CD4-positive, alpha-beta T cell treated with Interleukin-15 for 4 hours (primary cell): ENCODE measurements at places on chromosomes 3 and 15.

DNA sequence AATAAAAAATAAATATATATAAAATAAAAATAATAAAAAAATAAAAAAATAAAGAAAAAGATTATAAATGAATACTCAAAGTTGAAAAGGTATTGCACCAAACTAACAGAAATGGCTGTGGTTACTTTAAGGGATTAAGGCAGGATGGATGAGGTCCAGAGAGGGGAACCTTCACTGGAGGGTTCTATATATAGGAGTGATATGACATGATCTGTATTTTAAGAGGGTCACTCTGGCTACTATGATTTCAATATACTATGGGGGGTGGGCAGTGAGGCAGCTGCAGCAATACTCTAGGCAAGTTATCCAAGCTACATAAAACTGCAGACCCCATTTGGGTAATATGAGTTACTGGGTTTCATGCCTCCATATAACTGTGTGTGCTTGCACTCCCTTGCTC, 24.6 kb downstream of the ACAD11 start:
- no peak for DNase-seq

GRCh38 chr3:11211531-11212298, 57.4 kb downstream of the HRH1 start:
- no peak for DNase-seq

DNA sequence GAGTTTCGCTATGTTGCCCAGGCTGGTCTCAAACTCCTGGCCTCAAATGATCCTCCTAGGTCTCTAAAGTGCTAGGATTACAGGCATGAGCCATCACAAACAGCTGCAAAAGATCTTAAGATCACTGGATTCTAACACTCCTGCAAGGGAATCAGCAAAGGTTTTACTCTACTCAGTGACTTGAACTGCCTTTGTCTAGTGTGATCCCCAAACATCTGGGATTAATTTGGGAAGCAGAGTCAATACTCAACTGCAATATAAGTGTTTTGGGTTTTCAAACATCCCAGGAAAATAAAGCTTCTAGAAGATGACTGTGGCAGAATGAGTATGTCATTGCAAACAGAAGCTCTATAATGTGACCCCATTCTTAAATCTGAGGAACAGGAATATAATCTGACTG, 7.2 kb downstream of the SPG21 start:
- DNase-seq = no peak

DNA sequence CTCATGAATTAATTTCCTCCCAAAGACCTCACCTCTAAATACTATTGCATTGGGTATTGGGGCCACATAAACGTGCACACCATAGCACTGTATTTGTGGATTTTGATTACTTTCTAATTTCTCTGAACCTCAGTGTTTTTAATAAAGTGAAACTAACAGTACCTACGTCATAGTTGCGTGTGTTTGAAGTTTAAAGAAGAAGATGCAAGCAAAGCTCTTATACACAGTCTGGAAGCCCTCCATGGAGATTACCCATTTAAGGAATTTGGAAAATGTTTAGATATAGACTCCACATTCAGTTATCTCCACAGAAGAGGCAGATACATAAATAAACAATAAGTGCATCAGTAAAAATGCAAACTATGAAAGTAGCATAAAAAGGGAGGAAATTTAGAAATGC, 581.1 kb upstream of the GBE1 start:
- DNase-seq = no peak

- no peak for DNase-seq
These were observed 10.9 kb downstream of the LRRFIP2 start for GRCh38 chr3:37163262-37164015.

- DNase-seq = peak; percentile 55
These were observed 3.2 kb downstream of the GPR171 start for GRCh38 chr3:151199554-151200438.

- DNase-seq = peak; percentile 40
These were observed 46.2 kb upstream of the PRTG start for GRCh38 chr15:55789066-55789660.
